ENCODE measurements at places on chromosomes 11 and 22.

- no peak for DNase-seq
These were observed 54.7 kb upstream of the NECTIN1 start for GRCh38 chr11:119783466-119784400.

GRCh38 chr11:130216591-130217132 lies 57.1 kb downstream of the ST14 start:
- no peak for DNase-seq

DNA sequence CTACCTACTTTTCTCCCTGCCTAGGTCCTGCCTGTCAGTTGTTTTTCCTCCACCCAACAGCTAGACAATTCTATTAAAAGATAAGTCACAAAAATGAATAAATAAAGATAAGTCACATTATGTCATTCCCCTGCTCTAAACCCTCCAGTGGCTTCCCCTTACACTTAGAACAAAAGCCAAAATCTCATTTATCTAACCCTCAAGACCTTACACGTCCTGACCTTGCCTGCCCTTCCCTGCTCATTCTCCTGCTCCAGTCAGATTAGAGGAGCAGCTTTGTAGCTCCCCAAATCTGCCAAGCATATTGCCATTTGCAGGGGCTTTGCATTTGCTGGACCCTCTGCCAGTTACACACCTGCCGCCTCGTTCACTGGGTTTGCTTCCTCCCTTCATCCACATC lies 16.7 kb downstream of the KREMEN1 start:
- no peak for DNase-seq

GRCh38 chr11:36016709-36017108 lies 72.8 kb downstream of the LDLRAD3 start:
- no peak for DNase-seq

DNA sequence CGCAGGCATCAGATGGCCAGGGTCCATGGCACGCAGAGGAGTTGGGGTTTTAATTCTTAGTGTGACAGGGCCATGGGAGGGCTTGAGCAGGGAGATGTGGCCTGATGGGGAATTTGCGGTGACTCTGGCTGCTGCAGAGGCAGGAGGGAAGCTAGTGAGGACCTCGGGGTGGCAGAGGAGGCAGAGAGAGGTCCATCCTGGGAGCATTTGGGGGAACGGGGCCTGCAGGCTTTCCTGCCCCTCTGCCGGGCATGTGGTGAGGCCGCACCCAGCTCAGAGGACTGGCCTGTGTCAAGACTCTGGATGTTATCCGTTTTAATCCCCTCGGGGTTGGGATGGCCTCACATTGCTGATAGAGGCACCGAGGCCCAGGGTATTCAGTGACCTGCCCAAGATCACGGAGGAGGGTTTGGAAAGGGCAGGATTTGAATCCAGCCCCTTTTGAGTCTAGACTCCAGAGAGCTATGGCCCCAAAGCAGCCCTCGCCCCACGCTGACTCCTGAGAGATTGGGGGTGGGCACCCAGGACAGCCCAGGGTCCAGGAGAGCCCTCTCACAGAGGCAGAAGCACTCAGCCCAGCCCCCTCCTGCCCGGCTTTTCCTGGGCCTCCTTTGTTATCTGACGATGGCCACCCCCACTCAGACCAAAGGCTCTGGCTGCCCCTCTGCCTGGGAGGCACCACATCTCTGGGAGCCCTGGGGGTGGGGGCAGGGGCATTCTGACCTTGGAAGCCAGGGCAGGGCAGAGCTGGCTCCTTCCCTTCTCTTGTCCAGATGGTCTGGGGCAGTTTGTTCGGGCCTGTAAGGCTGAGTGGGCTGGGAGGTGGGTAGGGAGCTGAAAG lies 13.9 kb downstream of the MGAT3 start:
- no peak for DNase-seq

GRCh38 chr11:66338276-66339161 lies 2.3 kb upstream of the RIN1 start:
- no peak for DNase-seq

GRCh38 chr11:3143136-3143880 lies 21.8 kb downstream of the OSBPL5 start:
- no peak for DNase-seq

DNA sequence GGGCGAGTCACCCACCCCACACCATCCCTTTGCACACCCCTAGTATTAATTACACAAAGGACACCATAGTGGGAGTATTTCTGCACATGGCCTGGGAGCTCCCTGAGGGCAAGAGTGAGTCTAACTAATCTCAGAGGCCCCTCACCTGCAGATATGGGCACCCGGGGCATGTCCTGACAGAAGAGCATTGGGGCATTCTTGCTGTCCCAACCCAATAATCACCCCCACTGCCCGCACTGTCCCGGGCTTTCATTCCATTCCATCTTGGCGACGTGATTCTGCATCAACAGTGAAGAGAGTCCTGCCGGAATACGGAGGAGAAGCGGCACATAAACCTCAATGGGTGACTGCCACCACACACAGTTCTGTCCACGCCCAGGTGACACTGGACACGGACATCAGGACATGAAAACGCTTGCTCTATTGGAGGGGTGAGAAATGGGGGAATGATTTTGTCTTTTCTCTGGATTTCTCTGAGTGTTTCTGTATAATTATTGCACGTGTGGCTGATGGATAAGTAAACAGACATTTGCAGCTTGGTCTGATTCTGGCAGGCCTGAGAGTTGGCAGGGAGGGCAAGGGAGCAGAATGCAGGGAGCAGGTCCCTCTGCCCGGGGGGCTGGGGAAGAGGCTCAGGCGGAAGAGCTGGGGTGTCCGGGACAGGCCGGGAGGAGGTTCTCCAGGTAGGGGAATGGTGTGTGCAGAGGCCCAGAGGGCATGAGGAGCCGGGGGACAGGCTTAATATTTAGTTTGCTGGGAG lies 38.2 kb downstream of the SCUBE1 start:
- no peak for DNase-seq

DNA sequence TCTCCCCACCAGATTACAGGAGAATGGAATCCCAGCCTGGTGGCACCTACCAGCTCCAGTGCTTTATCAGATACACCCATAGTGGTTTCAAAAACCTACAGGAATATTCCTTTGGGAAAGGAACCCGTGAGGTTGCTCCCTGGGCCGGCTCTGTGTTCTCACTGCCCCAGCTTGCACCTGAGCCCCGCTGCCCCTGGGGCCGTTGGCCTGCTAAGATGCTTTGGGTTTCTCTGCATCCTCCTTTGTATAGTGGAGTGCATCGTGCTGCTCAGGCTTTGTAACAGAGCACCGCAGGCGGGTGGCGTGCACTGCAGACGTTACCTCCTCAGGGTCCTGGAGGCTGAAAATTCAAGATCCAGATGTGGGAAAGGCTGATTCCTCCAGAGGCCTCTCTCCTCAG lies 414.1 kb downstream of the BRD1 start:
- DNase-seq, result no peak

- DNase-seq, result no peak
These were observed 6.7 kb upstream of the FGF3 start for GRCh38 chr11:69825941-69826340.

GRCh38 chr11:130214861-130215530 lies 55.4 kb downstream of the ST14 start:
- no peak for DNase-seq

DNA sequence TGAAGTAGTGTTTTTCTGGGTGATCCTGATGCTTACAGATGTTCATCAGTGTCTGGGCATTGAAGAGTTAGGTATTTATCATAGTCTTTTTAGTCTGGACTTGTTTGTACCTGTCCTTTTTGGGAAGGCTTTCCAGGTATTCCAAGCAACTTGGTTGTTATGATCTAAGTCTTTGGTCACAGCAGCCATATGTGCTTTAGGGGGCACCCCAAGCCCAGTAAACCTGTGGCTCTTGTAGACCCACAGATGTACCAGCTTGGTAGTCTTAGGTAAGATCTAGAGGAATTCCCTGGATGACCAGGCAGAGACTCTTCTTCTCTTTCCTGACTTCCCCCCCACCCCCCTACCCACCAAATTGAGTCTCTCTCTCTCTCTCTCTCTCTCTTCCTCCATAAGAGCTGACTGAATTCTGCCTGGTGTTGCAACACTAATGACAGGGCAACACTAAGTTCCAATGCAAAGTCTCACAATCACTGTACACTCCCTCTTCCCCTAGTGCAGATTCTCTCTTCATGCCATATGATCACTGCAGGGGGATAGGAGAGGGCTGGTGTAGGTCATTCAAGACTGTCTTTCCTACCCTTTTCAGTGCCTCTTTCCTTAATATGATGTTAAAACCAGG lies 24.5 kb upstream of the MMP8 start:
- no peak for DNase-seq

Measured in stimulated activated CD4-positive, alpha-beta T cell treated with anti-CD3 and anti-CD28 coated beads, Interleukin-1b, Interleukin-23, amount 100 ng/mL, for 24 hours (primary cell).